Activated CD4-positive, alpha-beta T cell treated with anti-CD3 and anti-CD28 coated beads, Interleukin-2, amount 10 ng/mL, durations not matched to agents 24 days and 14 days (primary cell): ENCODE measurements at places on chromosomes 6 and 20. TPM values are rescaled to one million over a fixed set of nuclear protein-coding genes. Genes with fewer than 3 reads are reported as not detected.
A peak's percentile ranks its signal among the peaks of the same experiment; 100 is the strongest.

TRAM2 gene
- total RNA-seq: 2.6 TPM in 2 replicates

LGSN gene
- not detected in 2 replicates for total RNA-seq

PHACTR3 gene
- total RNA-seq: not detected in 2 replicates

DNA sequence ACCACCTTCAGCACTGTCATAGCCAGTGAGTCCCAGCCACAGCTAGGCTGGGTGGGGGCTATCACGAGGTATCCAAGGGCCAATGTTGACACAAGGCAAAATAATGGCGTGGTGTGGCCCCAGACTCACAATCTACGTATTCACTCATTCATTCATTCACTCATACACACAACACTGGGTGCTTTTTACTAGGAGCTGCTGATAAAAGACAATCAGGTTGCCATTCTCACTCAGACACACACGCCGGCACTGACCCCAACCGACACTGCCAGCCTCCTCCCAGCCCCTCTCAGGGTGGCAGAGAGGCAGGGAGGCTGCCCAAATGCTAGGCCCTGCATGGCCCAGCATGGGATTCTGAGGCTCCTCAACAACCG lies 1.5 kb upstream of the C20orf144 start:
- no peak for DNase-seq

GRCh38 chr6:15073344-15073789 lies 172.5 kb upstream of the JARID2 start:
- no peak for DNase-seq

DNA sequence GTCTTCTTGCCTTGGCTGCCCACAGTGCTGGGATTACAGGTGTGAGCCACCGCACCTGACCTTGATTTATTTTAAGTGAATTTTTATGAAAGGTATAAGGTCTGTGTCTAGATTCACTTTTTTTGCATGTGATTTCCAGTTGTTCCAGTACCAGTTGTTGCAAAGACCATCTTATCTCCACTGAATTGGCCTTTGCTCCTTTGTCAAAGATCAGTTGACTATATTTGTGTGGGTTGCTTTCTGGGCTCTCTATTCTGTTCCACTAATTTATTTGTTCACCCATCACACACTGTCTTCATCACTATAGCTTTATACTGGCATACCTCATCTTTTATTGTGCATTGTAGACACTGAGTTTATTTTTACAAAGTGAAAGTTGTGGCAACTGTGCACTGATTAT lies 56.3 kb downstream of the ANKS1A start:
- DNase-seq: no peak

DNA sequence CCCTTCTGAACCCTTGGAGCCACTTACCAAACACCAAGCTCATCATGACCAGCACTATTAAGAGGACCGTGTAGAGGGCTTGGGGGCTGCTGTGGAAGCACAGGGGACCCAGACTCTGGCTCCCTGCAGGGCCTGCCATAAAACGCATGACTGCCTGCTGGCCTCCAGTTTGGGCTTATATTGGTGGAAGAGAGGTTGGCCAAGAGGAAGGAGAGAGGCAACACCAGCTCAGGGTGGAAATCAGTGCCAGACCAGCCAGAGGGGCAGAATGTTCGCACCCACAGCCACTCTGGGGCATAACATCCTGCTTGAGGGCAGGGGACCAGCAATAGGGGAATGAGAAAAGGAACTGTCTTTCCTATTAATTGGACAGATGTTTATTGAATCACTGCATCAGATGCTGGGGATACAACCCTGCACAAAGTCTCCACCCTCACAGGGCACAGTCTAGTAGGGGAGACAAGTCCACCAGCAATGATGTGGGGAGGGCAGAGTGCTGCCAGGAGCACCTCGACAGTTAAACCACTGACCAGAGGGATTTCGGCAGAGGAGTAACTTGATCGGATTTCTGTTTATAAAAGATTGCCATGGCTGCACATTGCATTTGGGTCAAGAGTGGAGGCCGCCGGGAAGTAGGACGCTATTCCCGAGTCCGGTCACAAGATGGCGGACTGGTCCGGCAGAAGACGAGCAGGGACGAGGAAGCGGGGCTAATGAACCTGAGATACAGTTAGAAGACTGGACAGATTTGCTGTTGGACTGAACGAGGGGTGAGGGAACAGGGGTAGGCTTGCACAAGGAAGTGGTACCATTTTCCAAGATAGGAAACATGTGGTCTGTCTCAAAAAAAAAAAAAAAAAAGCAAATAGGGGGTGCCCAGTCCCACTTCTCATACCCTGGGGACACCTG lies at the start of gene LY6G5C:
TSS of gene LY6G5C (minus strand) at position 842 of the 909 bp plus-strand sequence. CDS start at position 148, 694 bp downstream.
- DNase-seq: peak; percentile 89

DNA sequence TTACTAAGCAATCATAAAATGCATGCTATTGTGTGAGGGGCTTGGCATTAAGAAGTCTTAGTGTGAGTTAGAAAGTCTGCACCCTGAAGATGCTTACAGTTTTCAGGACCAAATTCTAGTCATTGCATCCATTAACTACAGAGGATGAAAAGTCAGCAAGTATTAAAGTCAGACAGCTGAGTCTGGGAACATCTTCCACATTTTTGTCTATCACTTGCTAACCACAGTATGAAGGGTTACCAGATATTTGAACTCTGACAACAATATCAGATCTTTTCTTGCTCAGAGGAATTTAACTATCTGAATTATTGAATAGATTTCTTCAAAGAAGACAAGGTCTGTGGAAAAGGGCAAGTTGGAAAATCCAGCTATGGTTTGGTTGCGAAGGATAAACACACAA lies 264.4 kb downstream of the BTBD9 start:
- DNase-seq: no peak

DNA sequence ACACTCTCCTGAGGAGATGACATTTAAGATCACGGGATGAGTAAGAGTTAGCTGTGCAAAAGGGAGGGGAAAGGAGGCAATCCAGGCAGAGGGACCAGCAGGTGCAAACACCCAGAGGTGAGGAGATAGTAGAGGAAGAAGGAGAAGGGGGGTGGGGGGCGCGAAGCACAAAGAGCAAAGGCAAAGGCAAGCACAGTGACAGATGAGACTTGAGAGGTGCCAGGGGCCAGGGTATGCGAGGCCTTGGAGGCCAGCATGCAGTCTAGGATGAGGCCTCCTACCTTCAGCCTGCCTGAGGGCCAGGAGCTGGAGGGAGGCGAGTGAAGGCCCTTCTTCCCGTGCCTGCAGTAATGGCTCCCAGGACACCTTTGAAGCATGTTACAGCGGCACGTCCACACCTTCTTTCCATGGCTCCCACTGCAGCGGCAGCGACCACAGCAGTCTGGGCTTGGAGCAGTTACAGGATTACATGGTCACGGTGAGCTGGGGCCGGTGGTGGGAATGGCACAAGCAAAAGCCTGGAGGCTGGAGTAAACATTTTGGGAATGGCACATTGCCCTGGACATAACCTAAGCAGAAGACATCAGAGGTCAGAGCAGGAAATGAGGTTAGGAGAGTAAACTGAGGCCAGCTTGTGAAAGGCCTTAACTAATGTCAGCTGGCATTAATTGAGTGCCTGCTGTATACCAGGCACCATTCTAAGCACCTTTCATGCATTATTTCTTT lies 18.6 kb downstream of the CCM2L start:
- no peak for DNase-seq

- DNase-seq: no peak
Observed at GRCh38 chr6:62323818-62324431, 37.9 kb upstream of the KHDRBS2 start.

DNA sequence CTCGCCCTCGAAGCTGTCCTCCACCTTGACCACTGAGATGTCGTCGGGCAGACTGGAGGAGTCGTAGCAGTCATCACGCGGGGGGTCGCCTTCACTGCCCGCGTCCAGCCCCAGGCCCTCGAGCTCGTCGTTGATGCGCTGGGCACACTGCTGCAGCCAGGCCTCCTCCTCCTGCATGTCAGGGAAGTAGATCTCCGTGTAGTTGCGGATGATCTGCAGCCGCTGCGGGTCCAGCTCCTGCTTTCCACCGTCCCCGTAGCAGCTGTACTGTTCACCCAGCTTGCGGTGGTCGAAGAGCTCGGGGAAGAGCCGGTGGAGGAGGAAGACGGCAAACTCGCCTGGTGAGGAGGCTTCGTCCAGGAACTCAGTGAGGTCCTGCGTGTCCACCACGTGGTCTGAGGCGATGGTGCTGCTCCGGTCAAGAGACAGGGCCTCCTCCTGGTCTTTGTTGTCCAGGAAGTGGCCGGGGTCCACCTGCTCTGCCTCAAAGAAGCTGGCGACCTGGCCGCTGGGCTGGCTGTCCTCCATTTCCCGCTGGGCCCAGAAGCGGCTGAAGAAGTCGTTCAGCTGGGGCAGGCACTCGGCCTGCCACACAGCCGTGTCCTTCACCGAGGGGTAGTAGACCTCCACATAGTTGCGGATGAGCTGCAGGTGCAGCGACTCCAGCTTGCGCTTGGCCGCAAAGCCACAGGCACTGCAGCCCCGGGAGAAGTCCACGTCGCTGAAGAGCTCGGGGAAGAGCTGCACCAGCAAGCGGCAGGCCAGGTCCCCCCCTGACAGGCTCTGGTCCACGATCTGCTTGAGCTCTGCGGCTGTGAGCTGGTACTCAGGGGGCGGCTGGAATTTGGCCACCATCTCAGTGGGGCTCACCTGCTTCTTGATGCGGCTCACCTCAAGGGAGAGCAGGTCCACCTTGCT lies 41.9 kb downstream of the MTRES1 start:
- no peak for DNase-seq

GRCh38 chr6:45712786-45713185 lies 302.9 kb downstream of the CLIC5 start:
- no peak for DNase-seq

GRCh38 chr6:116954938-116955337 lies 77.9 kb downstream of the RFX6 start:
- DNase-seq: no peak

- no peak for DNase-seq
Observed at GRCh38 chr6:5446362-5447075, 185.2 kb downstream of the FARS2 start.

- peak; percentile 67 for DNase-seq
Observed at GRCh38 chr6:37860226-37860839, 40.8 kb downstream of the ZFAND3 start.
